CD4-positive, alpha-beta memory T cell (primary cell): ENCODE measurements at places on chromosomes 16 and 17.

DNA sequence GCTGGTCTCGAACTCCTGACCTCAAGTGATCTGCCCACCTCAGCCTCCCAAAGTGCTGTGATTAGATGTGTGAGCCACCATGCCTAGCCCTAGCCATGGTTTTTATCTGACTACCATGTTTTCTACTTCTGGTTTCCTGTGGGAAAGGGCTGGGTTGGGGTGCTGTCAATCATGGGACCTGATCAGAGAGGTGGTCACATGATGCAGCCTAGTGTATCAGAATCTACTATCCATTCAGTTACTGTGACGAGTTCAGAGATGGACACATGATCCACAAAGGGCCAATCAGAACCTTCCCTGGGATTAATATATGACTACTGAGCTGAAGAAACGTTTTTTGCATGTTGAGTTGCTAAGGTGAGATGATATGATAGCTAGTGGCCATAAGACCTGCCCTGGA lies 59.1 kb downstream of the ABCC6 start:
- no peak for DNase-seq

DNA sequence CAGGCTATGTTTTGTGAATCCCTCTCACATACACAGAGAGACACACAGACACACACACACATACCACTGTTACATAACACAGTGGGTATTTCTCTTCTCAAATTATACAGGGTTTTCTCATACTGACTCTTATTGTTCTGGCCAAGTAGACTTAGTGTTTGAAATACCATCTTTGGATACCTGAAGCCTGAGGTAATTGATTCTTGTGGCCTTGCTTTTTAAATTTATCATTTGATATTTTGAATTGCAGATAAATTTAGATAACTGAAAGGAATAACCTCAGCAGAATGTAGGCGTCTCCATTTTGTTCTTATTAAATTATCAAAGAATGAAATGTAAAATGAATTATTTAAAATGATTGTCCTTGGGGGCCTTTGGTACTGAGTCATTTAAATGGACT lies 223.8 kb downstream of the LGALS9B start:
- DNase-seq, result no peak

DNA sequence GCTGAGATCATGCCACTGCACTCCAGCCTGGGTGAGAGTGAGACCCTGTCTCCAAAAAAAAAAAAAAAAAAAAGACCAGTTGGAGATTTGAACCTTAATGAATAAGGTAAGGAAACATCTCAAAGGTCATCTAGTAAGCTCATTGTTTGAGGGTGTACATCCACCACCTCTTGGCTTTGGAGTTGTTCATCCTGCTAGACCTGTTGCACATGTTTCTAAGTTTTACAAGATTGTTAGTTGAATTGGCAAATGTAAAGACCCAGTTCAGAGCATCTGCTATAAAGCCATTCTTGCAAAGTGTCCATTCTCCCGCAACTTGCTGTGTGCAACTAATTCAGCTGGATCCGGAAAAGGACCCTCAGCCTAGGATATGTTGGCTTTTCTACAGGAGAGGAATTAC lies 1.5 kb downstream of the PSMD7 start:
- no peak for DNase-seq

DNA sequence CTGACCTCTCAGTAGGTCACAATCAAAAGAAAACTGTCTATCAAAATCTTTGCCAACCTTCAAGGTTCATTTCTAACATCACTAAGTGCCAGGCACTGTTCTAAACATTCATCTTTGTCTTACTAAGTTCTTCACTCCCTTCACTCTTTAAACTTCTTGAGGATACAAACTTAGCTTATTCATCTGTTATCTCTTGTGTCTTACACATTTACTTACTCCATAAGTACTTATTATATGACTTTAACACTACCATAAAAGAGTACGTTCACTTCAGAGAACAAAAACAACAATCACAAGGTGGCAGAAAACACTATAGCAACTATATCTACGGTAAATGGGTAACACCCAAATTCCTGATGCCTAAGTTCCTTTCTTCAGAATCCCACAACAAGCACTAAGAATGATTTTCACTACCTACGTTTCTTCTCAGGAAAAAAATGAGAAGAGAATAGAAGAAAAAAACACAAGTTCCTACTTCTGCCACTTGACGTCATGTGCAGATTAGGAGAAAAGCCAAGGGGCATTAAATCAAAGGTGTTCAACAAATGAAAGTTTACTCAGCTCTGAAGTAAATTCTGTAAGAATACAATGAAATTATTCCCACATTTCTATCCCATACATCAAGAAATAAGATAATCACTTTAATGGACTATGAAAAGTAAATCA lies 29.2 kb downstream of the KANSL1 start:
- no peak for DNase-seq

- no peak for DNase-seq
Observed at GRCh38 chr16:68660359-68660795, 15.3 kb downstream of the CDH3 start.

- no peak for DNase-seq
Observed at GRCh38 chr17:48148854-48149786, 41.6 kb downstream of the SNX11 start.

DNA sequence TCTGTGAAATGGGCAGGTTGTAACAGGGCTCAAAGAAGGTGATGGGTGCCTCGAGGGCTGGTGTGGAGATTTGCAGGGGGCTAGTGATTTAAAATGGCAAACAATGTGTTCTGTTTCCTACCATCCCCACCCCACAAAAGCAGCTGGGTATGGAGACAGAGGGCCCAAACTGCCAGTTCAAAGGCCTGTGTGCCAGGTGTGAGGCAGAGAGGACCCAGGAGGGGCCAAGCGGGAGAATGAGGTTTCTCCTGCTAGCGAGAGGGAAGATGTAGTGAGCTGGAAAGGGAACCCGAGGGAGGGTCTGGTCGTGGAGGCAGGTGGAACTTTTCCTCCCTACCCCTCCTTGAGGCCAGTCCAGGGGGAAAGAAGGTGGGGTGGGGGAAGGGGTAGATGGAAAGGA lies 39.4 kb downstream of the LAT start:
- DNase-seq, result no peak

- peak; percentile 49 for DNase-seq
Observed at GRCh38 chr16:27315333-27316037, 1.7 kb downstream of the IL4R start.

DNA sequence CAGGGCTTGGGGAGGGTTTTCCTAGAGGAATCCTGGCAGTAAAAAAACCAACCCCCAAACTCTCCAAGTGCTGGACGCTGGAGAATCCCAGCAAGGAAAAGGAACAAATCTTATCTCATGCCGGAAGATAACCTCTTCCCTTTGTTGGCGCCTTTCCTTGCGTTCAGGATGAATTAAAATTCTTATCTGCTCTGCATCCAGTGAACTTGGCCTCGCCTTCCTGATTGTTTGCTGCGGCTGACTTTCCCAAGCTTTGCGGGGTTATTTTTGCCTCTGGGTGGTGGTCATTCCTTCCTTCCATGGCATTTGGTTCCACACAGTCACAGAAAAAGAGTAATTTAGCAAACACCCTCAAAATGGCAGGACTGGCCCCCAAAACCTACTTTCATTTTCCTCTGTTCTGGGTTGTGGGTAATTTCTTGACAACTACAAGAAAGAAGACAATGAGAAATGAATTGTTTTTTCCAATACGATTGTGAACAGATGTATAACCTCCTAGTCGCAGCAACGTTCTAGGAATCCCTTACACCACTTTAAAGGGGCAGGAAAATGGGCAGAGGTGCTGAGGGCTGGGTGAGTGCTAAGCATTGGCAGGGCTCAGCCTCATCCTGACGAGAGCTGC lies 77.8 kb downstream of the MRC2 start:
- DNase-seq, result no peak

GRCh38 chr16:14289692-14290340 lies 218.7 kb downstream of the MRTFB start:
- peak; percentile 32 for DNase-seq

DNA sequence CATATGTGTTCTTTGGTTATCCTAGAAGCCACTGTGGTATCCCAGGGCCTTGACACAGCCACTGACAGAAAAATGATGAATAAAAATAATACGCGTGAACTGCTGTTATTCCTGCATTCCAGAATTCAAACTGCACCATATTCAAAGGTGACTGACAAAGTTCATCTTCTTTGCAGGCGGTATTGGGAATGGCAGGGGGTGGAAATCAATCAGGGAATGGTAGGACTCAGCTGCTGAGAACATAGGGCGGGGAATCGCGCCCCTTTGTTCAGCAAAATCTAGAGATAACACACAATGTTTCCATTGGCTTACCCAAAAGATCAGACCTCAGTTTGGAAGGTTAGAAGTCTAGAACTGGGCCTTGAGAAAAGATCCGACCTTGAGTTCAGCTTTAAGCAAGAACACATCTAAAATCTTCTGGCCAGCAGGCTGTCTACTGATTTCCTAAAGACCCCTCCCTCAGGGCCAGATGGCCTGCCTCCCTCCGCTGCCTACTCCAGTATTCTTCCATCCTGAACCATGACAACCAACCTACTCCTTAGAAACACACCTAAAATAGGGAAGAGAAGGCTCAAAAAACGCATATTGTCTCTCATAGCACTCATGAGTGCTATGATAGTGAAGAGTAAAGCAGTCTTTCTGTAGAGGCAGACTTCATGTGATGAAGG lies 34.1 kb downstream of the CDK5R1 start:
- DNase-seq, result no peak

GRCh38 chr17:72576289-72576759 lies 455.5 kb downstream of the SOX9 start:
- DNase-seq, result no peak

- no peak for DNase-seq
Observed at GRCh38 chr17:27539794-27540317, 83.6 kb downstream of the KSR1 start.

DNA sequence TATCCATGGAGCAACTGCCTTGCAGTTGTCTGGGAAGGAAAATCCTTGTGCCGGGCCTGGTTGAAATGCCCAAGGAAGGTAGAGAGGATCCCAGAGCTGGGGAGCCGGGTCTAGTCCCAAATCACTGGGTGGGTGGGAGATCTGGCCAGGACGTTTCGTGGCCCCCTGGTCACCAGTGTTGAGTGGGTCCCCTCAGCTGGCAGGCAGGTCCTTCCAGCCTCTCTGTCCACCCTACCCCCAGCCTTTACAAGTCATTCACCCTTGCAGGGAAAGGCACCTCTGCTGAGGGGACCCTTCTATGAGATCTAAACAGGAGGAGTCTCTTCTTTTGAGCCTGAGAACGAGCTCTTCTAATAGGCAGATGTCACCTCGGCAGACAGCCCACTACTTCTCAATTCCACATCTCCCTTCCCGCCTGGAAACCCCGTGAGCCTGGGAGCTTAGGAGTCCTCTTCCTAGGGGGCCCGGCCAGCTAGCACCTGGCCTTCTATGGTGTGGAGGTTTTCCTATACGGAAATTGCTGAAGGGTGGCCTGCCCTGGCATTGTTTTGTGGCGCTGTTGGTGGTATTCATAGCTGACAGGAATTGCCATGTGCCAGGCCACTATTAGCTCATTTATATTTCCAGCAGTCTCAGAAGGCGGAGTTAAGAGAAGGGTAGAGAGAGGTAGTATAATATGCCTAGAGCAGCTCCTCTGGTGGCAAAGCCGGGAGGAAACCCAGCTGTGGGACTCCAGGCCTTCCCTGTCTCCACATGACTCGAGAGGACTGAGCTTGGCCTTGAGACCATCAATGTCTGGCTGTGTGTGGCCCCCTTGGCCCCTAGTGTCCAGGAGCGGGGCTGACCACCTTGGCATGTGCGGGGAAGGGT lies 13.3 kb downstream of the MPRIP start:
- DNase-seq, result no peak

DNA sequence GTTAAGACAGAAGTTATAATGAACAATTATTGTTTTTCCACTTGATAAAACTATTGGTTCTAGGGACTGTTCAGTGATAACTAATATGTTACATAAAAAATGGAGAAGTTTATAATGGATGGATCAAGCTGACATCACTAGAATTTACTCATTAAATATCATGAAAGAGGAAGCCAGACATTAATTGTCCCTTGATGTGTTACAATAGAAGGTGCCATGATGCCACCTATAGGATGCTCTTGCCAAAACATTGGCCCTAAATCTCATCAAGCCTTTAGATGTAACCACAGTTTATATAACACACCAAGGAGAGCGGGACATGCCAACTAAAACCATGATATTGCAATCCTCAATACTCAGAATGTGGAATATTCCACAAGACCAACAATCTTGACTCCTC lies 147.9 kb upstream of the MON1B start:
- no peak for DNase-seq

DNA sequence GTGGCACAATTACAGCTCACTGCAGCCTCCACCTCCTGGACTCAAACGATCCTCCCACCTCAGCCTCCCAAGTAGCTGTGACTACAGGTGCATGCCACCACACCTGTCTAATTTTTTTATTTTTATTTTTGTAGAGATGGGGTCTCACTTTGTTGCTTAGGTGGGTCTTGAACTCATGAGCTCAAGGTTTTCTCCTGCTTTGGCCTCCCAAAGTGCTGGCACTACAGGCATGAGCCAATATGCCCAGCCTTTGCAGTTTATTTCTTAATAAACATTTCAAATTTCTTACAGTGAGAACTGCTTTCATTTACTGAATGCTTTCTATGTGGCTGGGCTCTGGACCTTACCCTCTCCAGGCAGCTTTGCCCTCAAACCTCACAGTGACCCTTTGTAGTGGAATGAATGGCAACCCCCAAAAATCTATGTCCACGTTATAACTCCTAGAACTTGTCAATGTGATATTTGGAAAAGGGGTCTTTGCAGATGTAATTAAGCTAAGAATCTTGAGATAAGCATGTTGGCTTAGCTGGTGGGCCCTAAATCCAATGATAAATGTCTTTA lies 1.6 kb upstream of the TNP2 start:
- DNase-seq, result no peak

- DNase-seq, result no peak
Observed at GRCh38 chr16:28497861-28498599, 3.6 kb downstream of the APOBR start.

- DNase-seq, result no peak
Observed at GRCh38 chr16:61587526-61587925, 448.7 kb downstream of the CDH8 start.

DNA sequence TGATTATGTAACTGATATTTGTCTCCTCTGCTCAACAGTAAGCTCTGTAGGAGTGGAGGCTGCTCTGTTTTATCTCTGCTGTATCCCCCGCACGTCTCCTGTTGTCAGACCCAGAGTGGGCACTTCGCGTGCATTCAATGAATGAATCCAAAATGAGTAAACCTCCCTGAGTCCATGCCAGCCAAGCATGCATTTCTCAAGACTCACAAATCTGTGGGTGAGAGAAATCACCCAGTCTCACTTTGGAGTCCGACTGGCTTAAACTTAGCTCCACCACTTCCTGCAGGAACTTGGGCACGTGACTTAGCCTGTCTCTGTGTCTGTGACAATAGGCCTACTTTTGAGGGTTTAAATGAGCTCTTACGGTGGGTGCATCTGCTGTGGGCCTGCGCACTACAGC lies 3.7 kb downstream of the PNPO start:
- DNase-seq, result no peak
